Stimulated activated CD8-positive, alpha-beta memory T cell treated with anti-CD3 and anti-CD28 coated beads, Interleukin-7, amount 100 ng/mL, for 1 hour (primary cell): ENCODE measurements at places on chromosomes 2 and 18.

- DNase-seq: no peak
Measured at GRCh38 chr2:69583321-69583833, 60.2 kb downstream of the AAK1 start.

- DNase-seq: no peak
Measured at GRCh38 chr2:170396799-170397459, 219.0 kb downstream of the MYO3B start.

GRCh38 chr2:86274918-86275275 lies 62.5 kb downstream of the REEP1 start:
- no peak for DNase-seq

- DNase-seq: no peak
Measured at GRCh38 chr2:239012936-239013677, 165.2 kb downstream of the TWIST2 start.
